ENCODE measurements at places on chromosomes 16 and 17.

- no peak for DNase-seq
Measured at GRCh38 chr17:42009170-42009569, 8.1 kb downstream of the DNAJC7 start.

DNA sequence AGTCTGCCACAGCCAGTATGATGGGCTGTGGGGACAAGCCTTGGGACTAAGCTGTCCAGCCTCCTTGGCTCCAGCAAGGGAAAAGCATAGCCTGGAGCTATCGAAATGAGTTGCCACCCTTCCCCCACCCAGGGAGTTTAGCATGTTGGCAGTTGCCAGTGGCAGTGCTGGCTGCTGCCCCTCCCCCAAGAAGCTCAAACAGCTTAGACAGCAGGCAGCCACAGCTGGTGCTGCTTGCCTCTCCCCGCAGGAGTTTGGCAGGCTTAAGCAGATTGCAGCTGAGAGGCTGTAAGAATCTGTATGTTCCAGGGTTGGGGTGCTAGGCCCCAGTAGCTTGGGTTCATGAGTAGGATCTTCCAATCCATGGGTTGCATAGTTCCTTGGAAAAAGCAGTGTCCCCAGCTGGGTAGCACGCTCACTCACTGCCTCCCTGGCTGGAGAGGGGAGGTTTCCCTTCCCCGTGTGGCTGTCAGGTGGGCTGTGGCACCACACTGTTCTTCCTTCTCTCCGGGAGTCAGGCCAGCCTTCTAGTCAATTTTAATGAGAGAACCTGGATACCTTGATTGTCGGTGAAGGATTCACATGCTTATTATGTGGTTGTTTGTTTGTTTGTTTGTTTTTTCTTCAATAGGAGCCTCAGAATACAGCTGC lies 506.1 kb downstream of the CDH11 start:
- DNase-seq: peak; percentile 56

GRCh38 chr17:66300956-66301355 lies 1.5 kb upstream of the PRKCA start:
- no peak for DNase-seq

GRCh38 chr17:31311526-31311925 lies 2.3 kb downstream of the EVI2B start:
- no peak for DNase-seq

DNA sequence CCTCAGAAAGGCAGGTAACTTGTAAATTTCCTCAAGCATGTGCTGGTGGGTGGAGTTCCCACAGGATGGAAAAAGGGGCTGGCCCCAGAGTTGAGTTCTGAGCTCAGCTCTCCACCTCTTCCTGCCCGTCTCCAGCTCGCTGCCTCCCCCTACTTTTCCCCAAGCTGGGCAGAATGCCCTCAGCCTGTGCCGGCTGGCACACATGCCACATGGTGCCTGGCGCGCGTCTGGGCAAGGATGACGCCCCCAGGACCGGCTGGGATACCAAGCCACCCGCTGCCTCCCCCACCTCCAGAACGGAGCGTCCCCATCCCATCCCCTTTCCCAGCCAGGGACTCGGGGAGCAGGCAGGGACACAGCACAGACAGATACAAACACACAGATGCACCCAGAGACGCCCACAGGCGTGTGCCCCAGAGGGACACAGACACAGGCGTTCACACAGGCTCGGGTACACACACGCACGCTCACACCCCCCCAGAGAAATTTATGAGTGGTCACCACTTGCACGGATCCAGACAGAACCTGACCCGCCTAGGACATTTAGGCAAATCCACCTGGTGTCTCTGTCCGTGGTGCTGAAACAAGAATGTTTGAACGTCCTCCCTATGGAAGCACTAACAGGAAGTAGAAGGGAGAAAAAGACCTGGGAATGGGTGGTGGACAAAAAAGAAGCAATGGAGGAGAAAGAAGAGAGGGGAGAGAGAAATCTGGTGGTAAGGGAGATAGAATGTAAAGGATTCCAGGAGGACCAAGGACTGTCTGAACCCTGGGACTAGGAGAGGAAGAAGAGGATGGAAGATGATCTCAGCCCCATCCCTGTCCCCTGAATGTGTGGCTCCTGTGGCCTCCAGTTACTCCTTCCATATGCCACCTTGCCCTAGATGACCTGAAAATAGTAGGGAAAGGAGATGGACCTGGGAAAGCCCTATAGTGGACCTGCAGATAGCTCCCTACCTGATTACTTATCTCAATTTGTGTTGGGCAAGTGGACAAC lies 15.5 kb downstream of the NEUROD2 start:
- peak; percentile 37 for DNase-seq

DNA sequence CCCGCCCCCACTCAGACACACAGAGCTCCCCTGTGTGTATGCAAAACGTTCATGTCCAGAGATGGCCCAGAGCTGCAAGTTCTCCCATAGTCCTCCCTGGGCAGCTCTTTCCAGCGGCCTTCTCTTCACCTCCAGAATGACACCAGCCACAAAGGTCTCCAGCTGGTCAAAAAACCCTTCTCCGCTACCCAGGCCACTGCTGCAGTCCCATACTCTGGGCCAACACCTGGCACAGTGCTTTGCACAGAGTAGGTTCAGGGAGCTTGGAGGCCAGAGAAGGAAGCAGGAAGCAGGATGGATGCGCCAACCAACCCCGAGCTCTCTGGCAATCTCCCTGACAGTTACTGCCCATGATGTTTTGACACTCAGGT lies 1.1 kb upstream of the STAT5B start:
- DNase-seq: no peak

- no peak for DNase-seq
Measured at GRCh38 chr17:21201298-21201595, 12.7 kb downstream of the TMEM11 start.

- no peak for DNase-seq
Measured at GRCh38 chr17:77888242-77889134, 70.0 kb upstream of the TNRC6C start.

GRCh38 chr17:60645918-60646523 lies 31.6 kb upstream of the BCAS3 start:
- DNase-seq: no peak

DNA sequence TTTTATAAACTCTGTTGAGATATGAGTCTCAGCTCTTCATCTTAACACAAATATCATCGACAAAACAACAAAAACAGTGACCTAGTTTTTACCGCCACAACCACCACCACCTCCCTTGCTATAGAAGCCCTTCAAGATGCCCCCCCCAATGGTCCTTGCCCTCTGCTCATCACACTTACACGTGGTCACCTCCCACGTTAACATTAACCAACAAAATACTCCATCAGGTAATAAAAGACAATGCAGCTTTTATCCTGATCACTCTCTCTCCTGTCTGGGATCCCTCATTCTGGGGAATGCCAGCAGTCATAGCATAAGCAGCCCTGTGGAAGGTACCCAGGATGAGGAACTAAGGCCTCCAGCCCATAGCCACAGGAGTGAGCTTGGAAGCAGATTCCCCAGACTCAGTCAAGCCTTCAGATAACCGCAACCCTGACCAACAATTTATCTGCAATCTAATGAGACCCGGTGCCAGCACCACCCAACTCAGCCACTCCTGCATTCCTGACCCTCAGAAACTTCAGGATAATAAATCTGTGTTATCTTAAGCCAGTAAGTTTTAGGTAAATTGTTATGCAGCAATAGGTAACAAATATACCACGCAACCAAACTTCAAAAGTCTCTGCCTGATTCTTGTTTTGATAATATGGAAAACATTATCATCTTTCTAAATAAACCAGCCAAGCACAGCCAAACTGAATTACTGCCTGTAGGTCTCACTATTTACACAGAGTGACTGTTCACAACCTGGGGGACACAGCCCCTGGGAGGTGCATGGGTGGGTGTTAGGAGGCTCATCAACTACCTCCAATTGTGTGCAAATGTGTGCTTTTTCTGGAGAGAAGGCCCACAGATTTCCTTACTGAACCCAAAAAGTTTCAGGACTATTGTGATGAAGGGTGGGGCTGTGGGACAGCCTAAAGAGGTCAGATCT lies 6.1 kb downstream of the PECAM1 start:
- DNase-seq: no peak

DNA sequence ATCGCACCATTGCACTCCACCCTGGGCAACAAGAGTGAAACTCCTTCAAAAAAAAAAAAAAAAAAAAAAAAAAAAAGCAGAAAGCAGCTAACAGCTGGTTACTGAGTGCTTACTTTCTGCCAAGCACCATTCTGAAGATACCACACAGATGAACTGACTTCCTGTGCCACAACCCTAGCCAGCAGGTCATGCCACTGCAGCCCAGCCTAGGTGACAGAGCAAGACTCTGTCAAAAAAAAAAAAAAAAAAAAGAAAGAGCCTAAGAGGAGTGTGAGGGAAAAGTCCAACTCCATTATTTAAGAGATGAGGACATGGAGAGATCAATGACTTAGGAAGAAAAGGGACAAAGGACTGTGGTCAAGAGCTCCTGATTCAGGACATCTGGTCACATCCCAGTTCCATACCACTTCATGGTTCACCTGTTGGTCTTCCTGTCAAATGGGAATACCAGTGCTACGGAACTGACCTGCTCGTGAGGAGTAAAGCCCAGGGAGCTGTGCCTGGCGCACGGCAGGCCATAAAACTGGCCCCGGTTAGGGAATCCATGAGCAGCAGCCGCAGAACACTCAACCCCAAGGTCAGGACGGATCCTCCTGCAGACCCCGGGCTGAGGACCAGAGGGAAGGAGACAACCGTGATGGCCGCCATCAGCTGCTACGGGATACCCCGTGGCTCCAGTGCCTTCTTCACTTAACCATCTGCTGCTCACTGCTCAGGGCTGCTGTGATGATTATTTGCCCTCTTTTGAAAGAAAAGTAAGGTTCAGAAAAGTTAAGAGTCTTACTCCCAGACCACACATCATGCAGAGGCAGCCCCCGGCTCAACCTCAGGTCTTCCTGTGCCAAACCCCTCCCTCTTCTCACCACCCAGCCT lies 950 bp downstream of the KLHDC4 start:
- no peak for DNase-seq

Measured in fibroblast of skin of abdomen (primary cell).